Stimulated activated CD4-positive, alpha-beta T cell treated with anti-CD3 and anti-CD28 coated beads, Interleukin-2, amount 100 ng/mL, for 48 hours (primary cell): ENCODE measurements at places on chromosomes 6 and 20.

GRCh38 chr6:19719691-19720128 lies 117.5 kb upstream of the ID4 start:
- DNase-seq = no peak

- no peak for DNase-seq
Observed at GRCh38 chr20:57555457-57556184, 5.3 kb upstream of the PCK1 start.

DNA sequence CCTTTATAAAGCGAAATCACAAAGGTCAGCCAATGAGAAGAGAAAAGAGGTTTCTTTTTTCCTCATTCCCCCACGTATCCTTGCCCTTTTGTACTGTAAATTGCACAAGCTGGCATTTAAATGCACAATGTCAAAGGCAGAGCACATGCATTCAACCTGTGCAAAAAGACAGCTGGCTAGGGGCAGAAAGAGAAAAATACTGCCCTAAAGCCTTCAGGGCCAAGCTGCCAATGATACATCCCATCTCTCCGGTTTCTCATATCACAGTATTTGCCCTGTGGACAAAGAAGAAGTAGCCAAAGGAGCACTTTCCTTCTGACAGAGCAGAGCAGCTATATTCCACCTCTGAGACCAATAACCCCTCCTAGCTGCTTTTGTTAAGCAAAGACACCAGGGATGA lies 219.2 kb downstream of the TRDN start:
- DNase-seq = no peak

- no peak for DNase-seq
Observed at GRCh38 chr6:79895382-79896074, 51.8 kb downstream of the ELOVL4 start.

DNA sequence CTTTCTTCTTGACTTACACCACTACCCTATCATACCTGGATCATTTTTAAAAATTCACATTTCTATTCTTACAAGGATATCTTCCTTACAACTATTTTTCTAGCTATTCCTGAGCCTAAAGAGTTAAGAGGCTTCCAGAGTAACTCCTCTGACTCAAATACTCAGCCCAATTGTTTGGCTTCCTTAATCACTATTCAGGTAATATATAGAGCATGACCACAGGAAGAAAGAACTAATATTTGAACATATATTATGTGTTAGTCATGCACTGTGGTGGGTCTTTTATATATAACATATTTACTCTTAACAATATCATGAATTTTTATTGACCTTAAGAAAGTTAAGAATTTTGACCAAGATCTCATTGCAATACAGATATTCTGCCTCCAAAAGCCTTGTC lies 42.0 kb upstream of the ID4 start:
- no peak for DNase-seq

- DNase-seq = no peak
Observed at GRCh38 chr6:37435373-37435772, 2.4 kb downstream of the CMTR1 start.

DNA sequence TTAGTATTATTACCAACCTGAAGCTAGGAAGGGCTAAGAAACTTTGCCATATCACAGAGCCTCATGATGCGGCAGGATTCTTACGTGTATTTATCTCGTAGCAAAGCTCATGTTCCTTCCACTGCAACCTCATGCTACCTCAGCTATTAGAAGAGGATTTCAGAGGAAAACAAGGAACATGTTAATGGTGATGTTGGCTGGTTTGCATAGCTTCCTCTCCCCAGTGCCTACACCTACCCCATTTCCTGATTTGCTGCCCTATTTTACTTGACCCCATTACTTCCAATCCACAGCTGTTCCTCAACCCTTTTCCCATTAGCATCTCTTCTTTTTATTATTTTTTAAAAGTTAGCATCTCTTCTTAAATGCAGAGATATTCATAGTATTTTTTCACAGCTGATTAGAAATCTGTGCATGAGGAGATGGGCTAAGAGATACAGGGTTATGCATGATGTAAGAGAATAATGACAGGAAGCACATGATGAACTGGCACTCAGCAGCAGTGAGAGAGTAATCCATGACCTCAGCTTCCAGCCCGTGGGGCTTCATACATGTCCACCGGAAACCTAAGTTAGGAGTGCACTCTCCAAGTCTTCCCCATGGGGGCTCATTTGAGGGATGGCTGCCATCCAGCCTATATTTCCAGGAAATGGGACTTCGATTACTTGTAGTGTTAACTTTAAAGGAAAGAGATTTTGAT lies 106.1 kb upstream of the ASF1A start:
- DNase-seq = no peak

GRCh38 chr6:215335-216034 lies 76.8 kb upstream of the DUSP22 start:
- DNase-seq = peak; percentile 60

DNA sequence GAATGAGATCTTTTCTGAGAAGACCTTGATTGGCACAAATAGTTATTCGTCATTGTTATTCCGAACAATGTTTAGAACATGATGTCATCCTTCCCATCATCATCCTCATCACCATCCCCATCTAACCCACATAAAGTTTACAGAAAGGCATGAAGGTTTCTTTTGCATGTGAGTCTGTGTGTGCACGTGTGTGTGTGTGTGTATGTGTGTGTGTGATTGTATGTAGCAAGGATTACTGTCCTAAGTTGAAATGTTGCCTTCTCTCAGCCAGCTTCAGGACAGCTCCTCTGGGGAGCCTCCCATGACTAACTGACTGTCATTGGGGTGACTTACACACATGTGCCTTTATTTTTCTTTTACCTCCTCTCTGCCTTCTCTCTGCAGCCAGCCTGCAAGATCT lies 113.5 kb downstream of the SLC22A3 start:
- no peak for DNase-seq

DNA sequence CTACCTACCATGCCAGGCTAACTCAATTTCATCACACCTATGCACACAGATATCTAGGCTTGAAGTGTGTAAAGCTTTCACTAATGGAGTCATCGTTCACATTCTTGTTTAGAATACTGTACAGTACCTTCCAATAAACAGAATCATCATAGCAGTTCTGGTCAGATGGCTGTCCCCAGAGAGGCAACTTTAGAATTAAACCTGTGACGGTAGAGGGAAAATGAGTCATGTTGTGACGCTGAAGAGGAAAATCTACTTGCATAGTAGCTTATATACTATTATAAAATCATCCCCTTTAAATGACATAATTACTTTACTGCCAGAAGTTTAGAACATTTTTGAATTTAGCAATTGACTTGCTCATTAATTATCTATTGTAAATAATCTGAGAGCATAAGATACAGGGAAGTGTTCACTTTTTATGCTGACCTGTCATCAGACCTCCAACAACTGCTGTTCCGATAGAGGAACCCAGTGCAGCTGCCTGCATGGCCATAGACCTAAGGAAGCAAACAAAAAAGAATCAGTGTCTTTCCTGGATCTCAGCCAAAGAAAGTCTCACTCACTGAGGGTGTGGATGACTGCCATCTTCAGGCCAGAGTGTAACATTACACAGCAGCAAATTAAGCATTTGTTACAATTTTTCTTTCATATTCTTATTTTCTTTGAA lies 29.8 kb downstream of the RHAG start:
- DNase-seq = no peak

- no peak for DNase-seq
Observed at GRCh38 chr6:16471222-16471909, 233.0 kb downstream of the GMPR start.

DNA sequence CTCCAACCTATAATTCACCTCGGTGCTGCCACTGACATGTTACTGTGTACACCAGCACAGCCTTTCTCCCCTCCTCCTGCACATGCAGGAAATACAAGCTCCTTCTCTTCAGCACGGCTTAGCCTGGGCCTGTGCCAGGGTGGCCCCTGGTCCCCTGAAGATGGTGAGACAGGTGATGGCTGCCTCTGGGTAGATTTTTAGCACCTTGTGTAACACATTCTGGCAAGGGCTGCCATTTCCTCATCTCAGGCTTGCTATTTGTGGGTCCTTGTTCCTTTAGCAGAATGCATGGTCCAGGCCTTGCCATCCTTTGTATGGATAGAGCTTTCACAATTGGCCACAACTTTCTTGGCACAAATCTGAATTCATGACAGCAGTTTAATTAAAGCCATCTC lies 151.3 kb downstream of the CDC5L start:
- DNase-seq = no peak

DNA sequence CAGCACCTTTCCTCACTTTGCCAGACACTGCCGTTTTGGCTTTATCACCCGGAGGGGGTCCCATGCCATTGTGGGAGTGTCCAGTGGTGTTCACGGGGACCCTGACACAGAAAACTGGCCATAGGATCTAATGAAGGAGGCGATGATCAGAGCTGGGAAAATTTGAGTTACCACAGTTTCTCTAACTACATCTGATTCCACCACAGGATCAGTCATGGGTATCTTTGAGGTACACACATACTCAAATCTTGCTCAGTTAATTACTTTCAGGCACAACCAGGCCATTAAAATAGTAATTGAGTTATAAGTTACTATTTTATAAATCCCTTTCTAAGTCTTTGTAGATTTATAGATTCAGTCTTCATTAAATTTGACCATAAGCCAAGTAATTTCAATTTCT lies 215.1 kb downstream of the PRL start:
- DNase-seq = no peak

DNA sequence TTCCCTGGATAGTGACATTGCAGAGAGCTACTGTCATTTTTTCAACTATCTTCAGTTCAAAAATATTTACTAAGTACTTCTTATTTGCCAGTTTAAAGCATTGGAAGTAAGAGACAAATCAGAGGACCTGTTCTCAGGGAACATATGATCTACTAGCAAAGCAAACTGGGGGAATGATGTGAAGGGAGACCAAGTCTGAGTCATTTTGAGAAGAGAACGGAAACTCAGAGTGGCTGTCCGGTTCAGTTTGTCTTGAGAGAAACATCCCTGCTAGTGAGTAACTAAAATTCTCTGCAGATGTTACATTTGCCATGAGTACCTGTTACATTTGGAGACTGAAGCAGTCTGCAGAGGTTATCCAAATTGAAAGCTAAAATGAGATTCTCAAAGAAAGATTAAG lies 118.3 kb downstream of the KCNQ5 start:
- no peak for DNase-seq

- no peak for DNase-seq
Observed at GRCh38 chr20:58998656-58999055, 8.4 kb downstream of the CTSZ start.

DNA sequence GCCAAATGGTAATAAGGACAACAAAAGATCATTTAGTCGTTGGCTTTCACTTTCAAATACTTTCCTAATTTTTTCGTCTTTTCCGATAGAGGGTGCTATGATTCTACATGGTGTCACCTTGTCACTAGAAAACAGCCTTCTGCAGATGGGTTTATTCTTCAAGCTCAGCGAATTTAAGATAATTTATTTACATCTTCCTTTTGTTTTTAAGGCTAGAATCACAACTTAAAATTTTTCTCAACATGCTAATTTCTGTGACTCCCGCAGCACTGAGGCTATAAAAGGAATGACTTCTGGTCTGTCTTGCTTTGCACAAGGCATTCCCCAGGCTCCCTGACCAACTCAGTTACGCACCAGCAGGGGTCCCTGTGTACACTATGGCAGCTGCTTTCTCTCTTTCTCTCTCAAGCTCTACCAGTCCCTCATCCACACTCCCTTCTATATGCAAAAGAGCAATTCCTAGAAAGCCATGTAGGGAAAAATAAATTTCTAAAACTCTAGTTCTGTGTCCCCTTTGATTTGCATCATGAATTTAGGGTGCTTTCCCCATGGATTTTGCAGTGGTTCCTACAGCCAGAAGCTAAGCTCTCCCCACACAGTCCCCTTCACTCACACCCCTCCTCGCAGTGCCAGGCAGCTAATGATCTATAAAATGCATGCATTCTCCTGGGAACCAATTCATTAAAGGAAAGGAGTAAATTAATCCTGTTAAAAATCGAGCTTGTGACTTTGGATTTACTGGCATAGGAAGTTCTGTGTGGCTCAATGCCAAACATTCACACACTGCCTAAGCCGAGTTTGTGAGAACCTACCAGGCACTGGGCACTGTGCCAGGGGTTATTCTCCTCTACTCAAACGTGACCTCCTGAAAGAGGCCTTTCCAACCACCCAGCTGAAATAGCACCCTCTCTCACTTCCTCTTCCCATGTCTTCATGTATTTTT lies 74.5 kb downstream of the DCDC2 start:
- DNase-seq = peak; percentile 6

DNA sequence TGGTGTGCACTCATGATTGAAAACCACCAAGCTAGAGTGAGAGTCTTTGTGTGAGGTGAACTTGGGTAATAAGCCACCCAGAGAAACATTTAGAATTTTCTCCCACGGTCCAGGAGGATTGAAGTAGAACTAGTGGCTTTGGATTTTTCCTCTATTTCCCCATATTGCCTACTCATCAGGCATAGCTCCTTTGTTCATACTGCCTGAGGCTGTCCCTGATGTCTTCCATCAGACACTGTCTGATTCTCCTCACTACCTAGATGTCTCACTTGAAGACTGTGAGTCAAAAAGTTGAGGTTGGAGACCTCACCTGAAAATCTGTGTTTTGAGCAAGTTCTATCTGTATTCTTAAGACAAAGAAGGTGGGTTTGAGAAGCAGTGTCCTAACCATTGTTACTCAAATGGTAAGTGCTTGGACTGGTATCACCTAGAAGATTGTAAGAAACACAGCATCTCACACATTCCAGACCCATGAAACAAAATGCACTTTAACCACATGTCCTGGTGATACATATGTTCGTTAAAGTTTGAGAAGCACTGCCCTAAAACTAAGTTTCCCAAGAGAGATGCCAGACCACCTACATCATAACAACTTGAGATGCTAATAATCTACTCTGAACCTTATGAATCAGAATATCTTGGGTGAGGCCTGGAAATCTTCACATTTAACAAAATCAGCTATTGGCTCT lies 523.4 kb upstream of the BTBD3 start:
- no peak for DNase-seq

- no peak for DNase-seq
Observed at GRCh38 chr6:39231521-39232243, 2.4 kb upstream of the KCNK5 start.

- no peak for DNase-seq
Observed at GRCh38 chr20:24836661-24837299, 112.3 kb upstream of the CST7 start.

- DNase-seq = no peak
Observed at GRCh38 chr6:25341923-25342619, 62.9 kb downstream of the CARMIL1 start.

DNA sequence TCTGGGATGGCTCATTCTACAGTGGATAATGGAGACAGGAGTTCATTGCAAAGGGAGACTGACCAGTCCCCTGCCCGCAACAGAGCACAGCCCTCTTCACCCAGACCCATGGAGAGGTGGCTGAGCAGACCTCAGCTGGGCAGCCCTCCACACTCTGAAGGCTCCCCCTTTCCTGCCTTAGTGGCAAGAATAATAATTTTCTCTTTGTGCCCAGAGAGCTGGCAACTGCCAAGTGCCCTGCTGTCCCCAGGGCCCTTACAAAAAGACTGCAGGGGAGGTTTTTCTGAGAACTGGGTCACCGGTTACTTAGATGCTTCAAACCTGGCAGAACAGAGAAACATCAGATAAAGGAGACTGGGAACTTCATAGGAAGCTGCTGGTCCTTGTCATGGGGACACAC lies 35.4 kb upstream of the ZNFX1 start:
- no peak for DNase-seq

GRCh38 chr20:38108986-38109541 lies 56.0 kb downstream of the TGM2 start:
- DNase-seq = no peak

- DNase-seq = no peak
Observed at GRCh38 chr6:72861935-72862432, 240.1 kb downstream of the KCNQ5 start.

GRCh38 chr6:116008470-116009243 lies 52.0 kb downstream of the FRK start:
- no peak for DNase-seq
